ENCODE measurements at places on chromosomes 1 and 21.

DNA sequence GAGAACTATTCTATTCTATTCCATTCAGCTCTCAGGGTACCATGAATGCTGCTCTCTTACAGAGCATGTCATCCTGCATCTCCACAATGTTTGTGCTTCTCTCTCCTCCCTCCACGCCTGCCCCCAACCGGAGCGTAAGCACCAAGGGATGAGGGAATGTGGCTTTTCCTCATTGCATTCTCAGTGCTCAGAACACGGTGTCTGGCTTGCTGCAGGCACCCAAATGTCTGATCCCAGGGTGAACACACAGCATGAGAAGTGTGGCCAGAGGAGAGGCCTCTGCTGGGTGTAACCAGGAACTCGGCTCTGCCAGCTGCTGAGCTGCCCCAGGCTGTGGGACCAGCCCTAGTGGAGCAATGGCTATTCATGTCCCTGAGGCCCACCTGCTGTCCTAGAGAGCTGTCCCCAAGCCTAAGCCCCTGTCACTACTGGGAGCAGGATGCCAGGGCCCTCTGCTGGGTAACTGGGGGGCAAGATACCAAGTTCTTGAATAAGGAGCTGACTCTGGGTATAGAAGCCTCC lies 38.3 kb downstream of the OLFML2B start:
- no peak for DNase-seq

- DNase-seq = peak; percentile 53
Measured at GRCh38 chr1:32892368-32893197, 6.3 kb downstream of the HPCA start.

DNA sequence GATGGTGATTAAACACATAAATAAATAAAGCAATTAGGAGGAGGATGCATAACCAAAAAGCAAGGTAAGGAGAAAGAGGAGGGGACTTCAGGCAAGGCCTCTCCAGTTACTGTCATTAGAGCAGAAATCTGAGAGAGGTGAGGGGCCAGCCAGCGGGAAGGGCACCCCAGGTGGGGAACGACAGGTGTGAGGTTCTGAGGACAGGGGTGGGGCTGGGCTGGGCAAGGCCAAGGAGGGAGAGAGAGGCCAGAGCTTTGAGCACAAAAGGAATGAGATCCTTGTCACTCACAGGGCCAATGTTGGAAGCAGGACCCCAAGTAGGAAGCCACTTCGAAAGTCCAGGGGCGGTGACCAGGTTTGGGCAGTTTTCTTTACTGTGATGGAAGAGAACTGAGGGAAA lies 182.2 kb upstream of the RAB4A start:
- DNase-seq = no peak

DNA sequence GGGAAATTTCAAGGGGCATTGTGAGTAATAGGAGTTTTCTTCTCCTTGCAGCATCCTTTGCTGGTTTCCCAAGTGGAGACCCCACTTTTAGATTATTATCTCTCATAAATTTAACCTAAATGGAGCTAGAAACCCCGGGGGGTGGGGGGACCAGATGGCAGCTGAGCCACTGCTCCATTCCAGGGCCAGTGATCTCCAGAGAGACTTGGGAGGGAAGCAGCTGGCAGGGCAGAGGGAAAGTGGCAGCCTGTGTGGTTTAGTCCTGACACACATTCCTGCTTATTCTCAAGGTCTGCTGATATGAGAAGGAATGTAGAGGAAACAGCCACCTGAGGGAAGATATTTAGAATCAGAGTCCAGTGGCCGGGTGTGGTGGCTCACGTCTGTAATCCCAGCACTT lies 16.3 kb downstream of the PCP4L1 start:
- DNase-seq = no peak

- no peak for DNase-seq
Measured at GRCh38 chr1:8831340-8831739, 13.9 kb upstream of the RERE start.

DNA sequence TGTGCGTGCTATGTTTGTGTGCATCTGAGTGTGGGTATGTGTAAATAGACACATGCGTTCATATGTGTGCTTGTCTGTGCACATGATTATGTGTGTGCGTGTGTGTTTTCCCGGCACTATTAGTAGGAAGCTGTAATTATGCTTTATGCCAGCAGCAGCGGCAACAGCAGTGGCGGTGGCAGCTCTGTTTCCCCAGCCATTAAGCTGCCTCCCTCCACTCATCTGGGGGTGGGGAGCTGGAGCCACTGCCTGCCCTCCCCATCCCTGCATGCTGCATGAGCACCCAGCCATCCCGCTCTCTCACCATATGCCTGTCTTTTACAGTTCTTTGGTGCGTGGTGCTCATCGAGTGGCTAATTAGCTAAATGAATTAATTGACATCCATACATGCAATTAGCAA lies 30.5 kb upstream of the ACOT11 start:
- no peak for DNase-seq

- no peak for DNase-seq
Measured at GRCh38 chr1:225762002-225762441, 15.6 kb upstream of the SRP9 start.

Measured in stimulated activated CD8-positive, alpha-beta memory T cell treated with anti-CD3 and anti-CD28 coated beads, Interleukin-15, amount 100 ng/mL, for 48 hours (primary cell).